ENCODE measurements at places on chromosomes 2 and 18.

GRCh38 chr2:24885221-24886125 is 34.6 kb downstream of the ADCY3 start:
- DNase-seq, result no peak

GRCh38 chr18:45006934-45007333 is 326.2 kb downstream of the SETBP1 start:
- no peak for DNase-seq

- peak; percentile 29 for DNase-seq
These were observed 177.7 kb downstream of the TMEM247 start for GRCh38 chr2:46657042-46657504.

- DNase-seq, result no peak
These were observed 3.7 kb upstream of the MFSD6 start for GRCh38 chr2:190404487-190404886.

DNA sequence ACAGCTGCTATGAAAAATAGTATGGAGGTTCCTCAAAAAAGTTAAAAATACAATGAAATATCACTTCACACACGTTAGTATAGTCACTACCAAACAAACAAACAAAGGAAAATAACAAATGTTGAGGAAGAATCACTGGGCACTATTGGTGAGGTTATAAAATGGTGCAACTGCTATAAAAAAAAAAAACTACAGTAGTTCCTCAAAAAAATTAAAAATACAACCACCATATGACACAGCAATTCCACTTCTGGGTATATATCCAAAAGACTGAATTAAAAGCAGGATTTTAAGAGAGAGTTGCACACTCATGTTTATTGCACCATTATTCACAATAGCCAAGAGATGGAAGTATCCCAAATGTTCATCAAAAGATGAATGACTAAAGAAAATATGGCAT is 80.9 kb upstream of the POU3F3 start:
- DNase-seq, result no peak

- DNase-seq, result no peak
These were observed 29.3 kb downstream of the SERPINE2 start for GRCh38 chr2:224009605-224010315.

GRCh38 chr2:206540757-206541156 is 97.4 kb downstream of the ADAM23 start:
- no peak for DNase-seq

GRCh38 chr2:84212611-84213314 is 246.3 kb downstream of the SUCLG1 start:
- no peak for DNase-seq

GRCh38 chr2:199471443-199472057 is 13.8 kb upstream of the SATB2 start:
- DNase-seq, result no peak

DNA sequence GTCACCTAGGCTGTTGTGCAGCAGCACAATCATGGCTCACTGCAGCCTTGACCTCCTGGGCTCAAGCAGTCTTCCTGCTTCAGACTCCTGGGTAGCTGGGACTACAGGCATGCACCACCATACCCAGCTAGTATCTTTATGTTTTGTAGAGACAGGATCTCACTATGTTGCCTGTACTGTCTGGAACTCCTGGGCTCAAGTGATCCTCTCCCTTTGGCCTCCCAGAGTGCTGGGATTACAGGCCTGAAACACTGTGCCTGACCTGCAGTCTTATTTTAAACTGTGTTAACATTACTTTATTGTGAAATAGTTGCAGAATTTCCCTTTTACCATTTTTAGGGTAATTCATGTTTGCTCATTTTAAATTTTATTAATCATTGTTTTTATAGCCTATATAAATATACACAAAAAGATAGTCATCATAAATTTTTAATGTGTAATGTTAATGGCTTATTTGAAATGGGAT is 24.6 kb downstream of the EML4 start:
- DNase-seq, result no peak

- DNase-seq, result no peak
These were observed 8.7 kb downstream of the IMPA2 start for GRCh38 chr18:11989966-11990380.

GRCh38 chr2:239469106-239469960 is 68.5 kb upstream of the HDAC4 start:
- no peak for DNase-seq

DNA sequence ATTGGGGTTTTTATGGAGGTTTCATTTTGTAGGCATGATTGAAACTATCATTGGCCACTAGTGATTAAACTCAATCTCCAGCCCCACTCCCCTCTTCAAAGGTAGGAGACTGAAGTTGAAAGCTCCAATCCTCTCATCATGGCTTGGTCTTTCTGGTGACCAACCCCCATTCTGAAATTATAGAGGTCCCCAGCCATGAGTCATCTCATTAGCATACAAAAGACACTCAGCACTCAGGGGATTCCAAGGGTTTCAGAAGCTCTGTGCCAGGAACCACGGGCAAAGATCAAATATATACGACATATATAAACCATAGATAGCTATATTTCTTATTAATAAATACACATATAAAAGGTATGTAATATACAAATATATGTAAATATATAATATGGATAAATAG is 256.0 kb upstream of the POU3F3 start:
- DNase-seq, result no peak

DNA sequence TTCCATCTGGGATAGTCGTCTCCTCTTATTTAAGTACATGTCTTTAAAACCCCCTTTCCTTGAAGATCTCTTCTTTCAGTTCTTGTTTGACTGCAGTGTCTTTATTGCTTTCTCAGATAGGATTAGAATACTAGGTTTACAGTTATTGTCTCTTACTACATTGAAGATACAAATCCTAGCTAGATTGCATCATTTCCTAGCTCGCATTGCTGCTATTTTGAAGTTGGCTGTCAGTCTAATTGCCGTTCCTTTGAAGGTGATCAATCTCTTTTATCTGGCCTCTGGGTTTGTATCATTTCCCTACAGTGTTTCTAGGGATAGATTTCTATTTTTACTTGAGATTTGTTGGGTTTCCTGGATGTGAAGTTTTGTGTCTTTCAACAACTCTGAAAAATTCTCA is 20.9 kb downstream of the ARMC9 start:
- no peak for DNase-seq

GRCh38 chr2:235084424-235084823 is 132.6 kb downstream of the SH3BP4 start:
- DNase-seq, result no peak

GRCh38 chr2:2570871-2571270 is 239.8 kb upstream of the MYT1L start:
- DNase-seq, result no peak

GRCh38 chr2:157900684-157901083 is 24.6 kb upstream of the ACVR1 start:
- DNase-seq, result no peak

DNA sequence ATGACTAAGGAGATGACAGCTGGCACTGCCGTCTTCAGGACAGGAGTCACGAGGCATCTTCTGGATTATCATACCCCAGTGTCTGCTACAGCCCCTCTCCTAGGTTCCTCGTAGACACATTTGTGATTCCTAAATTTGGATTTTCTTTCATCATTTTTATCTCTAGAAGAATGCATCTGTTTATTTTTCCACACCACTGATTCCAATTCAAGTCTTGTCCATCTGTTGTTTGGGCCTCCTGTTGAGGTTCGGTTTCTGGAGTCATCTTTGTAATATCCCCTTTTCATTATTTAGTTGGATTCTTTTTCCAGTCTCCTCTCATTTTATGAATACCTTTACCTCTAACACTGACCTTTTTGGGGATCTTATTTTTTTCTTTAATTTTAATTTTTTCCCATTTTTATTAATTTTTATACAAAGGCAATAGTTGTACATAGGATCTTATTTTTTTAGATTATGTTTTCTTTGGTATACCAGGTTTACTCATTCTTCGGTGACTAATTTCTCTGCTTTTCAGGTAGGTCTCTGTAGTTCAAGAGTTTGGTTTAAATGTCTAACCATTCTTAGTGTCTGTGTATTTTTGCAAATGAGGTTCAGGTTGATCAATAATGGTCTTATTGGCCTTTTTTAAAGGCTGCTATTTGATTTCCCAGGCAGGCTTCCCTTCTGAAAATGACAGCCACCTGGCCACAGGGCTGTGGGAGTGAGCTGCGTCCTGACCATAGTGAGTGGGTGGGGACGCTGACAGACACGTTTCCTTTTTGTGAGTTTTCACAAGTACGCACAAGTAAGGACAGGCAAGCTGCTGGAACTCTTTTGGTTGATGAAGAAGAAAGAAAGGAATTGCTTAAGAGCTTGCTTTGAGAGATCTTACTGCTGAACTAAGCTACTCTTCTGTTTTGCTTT is 34.5 kb downstream of the FARP2 start:
- no peak for DNase-seq

DNA sequence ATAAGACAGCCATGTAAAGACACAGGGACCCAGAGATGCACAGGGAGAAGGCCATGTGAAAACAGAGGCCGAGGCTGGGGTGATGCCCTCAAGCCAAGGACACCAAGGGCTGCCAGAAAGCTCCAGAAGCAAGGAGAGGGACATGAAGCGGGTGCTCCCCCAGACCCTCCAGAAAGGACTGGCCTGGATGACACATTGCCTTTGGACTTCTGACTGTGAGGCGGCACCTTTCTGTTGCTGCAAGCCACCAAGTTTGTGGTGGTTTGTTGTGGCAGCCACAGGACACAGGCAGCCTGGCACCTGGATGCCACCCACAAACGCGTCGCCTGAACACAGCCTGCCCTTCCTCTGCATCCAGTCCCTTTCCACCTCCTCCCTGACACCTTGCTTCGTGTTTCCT is 67.1 kb downstream of the RHOB start:
- no peak for DNase-seq

GRCh38 chr2:238448031-238448955 is 21.6 kb downstream of the ASB1 start:
- no peak for DNase-seq

DNA sequence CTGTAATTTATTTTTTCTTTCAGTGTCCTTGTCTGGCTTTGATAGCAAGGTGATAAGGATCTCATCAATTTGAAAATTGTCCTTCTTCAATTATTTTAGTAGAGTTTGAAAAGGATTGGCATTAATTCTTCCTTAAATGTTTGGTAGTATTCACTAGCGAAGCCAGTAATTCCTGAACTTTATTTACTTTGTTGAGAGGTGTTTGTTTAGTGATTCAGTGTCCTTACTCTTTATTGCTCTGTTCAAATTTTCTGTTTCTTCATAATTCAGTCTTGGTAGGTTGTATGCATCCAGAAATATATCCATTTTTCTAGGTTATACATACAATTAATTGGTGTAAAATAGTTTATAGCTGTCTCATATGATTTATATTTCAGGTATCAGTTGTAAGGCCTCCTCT is 676.7 kb upstream of the POU3F3 start:
- no peak for DNase-seq

DNA sequence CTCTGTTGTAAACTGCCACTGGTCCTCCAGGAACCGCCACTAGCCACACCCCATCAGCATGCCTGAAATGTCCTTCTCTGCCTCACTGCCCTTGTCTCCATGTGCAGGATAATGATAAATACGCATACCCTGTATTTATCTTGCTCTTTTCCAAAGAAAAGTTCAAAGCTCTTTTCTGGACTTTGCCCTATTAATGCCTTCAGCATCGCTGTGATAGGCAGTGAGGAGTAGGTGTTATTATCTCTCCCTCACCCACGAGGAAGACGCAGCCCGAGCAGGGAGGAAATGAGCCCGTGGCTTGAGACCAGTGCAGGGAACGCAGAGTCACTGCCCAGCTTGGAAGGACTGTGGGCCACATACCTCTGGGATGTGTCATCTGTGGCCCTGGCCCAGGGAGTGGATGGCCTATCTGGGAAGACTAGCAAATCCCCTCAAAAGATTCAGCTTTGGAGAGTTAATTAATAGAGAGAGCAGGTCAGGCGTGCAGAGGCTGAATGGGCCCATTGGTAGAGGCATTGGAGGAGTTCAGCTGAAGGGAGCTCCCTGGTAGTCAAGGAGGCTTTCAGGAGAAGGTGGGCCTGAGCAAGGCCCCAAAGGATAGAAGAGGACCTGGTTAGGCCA is 39.5 kb upstream of the MCFD2 start:
- no peak for DNase-seq

Measured in iPS DF 6.9 (cell line).